ENCODE measurements at places on chromosomes 7 and 10.

DNA sequence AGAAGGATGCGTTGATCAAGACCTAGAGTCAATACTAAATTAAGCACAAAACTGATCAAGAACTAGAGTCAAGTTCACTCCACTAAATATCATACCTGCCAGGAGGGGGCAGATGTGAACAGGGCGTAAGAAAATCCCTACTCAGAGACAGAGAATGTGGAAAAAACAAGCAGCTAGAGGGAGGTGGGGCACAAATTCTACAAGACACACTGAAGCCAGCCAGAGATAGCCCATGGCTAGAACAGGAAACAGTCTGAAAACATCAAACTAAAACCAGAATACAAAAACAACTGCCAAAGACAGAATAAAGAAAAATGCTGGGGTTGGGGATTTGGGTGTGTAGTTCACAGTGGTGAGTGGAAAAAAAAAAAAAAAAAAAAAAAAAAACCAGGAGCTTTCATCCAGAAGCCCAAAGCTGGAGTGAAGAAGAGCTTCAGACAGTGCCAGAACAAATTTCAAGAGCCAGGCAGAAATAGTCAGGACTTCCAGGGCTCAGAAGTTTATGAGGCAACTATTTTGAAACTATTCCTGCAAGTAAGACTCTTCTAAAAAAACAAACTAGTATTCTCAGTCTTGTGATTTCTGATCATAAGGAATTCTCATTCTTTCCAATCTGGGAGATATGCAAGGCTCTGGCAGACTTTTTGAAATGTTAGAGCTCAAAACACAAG is 118.3 kb downstream of the CCDC71L start:
- DNase-seq, result no peak

GRCh38 chr10:83592337-83592935 is 546.9 kb upstream of the GHITM start:
- DNase-seq, result no peak

DNA sequence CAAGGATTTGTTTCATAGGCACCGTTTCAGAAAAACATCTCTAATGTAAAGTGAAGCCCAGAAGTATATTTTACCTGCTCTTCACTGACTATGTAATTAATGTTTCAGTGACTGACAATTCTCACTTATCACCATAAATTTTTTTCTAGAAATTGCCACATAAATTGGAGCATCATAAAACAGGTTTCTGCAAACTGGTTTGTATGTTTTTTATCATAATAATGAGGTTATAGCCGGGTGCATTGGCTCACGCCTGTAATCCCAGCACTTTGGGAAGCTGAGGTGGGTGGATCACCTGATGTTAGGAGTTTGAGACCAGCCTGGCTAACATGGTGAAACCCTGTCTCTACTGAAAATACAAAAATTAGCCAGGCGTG is 39.4 kb downstream of the SYPL1 start:
- no peak for DNase-seq

DNA sequence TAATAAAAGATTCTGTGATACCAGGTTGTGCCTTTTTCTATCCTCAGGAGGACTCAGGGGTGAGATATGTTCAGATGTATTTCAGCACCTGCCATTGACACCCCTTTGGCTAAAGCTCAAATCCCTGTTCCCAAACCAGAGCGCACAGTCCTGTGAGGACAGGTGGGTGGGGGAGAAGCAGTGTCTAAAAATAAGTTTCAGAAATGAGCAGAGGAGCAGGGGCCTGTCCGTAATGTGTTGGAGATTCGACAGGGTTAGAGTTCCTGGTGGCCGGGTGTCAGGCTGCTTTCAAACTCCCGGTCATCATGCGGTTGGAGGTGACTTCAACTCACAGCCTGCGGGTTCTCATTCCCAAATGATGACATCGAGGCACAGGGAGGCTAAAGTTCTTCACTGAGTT is 211.5 kb downstream of the KLF6 start:
- DNase-seq, result no peak

DNA sequence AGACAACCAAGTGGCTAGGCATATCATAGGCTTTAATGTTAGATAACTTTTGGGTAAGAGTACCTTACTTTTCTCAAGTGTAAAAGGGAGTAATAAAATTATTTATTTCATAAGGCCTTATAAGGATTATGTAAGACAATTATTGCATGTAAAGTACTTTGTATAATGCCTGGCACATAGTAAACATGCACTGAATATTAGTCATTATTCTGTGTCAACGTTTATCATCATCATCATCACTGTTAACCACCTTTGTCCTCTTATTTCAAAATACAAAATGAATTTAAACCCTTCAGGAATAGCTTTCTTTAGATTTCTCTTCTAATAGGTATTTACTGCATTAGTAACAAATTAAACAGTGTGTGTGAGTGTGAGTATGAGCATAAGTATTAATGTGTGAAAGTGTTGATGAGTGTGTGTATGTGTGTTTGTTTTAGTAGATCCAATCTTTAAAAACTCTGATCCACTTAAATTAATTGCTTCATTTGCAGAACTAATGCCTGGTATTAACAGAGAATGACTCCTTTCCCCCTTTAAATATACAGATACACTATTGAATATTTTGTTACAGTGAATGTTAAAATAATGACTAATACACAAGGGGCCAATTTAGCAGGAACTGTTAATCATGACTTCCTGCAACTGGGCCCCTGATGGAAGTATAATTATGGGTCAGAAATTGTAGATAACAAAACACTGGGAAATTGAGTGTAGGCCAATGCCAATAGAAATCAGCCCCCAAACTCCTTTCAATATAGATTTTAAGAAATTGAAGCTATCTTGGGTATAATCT is 213.3 kb upstream of the FZD8 start:
- no peak for DNase-seq

- DNase-seq, result no peak
Measured at GRCh38 chr10:6953271-6953801, 373.3 kb upstream of the PRKCQ start.

- DNase-seq, result no peak
Measured at GRCh38 chr10:368579-369220, 233.4 kb downstream of the ZMYND11 start.

- DNase-seq, result no peak
Measured at GRCh38 chr7:130288829-130289228, 4.1 kb upstream of the CPA4 start.

DNA sequence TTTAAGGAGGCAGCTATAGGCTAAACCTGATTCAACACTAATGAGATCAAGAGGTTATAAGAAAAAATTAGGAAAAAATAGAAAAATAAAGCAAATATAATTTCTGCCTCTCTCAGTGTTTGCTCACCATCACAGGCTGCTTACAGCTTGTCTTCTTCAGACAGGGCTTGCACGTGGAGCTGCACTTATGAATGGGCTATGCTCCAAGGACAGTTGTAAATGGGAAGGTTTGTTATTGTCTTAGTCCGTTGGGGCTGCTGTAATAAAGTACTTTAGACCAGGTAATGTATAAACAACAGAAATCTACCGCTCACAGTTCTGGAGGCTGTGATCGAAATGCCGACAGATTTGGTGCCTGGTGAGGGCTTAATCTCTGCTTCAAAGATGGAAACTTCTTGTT is 219.8 kb downstream of the NEBL start:
- no peak for DNase-seq

GRCh38 chr7:100465702-100466311 is 1.7 kb upstream of the SPACDR start:
- no peak for DNase-seq

DNA sequence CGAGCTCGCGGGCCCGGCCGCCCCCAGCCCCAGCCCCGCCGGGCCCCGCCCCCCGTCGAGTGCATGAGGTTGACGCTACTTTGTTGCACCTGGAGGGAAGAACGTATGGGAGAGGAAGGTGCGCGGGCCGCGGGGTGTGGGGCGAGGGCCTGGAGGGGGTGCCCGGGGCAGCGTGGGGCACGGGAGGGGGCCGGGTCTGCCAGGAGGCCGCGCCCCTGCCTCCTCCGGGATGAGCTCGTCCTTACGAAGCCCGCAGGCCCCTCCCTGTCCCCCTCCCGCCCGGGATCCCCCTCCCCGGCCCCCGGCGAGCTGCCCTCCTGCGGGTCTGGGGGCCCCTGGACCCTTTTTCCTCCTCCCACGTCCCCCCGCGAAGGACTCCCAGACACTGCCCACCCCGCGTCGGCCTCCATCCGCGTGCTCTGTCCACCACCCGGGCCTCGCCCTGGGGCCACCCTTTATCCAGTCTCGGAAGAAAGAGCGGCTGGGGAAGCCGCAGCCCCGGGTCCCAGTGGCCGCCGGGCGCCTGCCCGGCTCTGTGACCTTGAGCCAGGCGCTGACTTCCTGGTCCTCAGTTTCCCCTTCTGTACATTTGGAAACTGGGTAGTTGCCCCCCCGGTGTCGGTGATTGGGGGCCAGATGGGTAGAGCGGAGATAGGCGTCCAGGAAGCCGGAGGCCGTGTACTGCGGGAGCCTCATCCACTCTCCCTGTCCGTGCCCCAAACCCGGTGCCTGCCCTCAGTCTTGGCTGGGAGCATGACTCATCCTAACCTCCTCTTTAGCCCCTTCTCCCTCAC is 521 bp downstream of the LIMK1 start:
- peak; percentile 15 for DNase-seq

DNA sequence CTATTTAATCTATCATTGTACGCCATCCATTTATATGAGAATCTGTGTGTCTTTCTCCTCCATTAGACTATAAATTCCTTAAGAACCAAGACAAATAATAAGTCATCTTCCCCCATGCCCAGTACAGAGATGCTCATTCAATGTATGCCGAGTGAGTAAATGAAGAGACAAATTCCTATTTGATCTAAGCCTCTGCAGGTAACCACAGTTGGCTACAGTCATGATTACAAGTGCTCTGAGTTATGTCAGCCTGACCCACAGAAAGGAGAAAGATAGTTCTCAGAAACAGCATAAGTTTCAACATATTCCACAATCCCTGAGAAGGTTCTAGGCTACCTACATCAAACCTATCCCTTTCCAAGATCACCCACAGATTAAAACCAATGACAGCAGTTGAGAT is 46.1 kb downstream of the MPP7 start:
- no peak for DNase-seq

- no peak for DNase-seq
Measured at GRCh38 chr7:2632733-2633537, 1.1 kb downstream of the TTYH3 start.

DNA sequence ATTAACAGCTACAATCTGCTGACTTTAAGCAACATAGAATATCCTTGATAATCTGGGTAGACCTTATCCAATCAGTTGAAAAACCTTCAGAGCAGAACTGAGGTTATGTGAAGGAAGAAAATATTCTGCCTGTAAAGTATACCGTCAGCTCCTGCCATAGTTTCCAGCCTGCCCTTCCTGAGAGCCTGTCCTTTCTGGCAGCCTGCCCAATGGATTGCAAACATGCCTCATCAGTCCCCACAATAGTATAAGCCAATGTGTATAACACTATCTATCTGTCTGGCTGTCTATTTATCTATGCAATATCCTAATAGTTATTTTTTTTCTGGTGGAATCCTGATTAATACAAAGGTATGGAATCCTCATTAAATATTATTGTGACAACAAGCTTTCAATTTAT is 489.2 kb upstream of the KCND2 start:
- DNase-seq, result no peak

GRCh38 chr7:15920953-15921352 is 234.5 kb upstream of the MEOX2 start:
- no peak for DNase-seq

GRCh38 chr10:44300666-44301649 is 83.9 kb downstream of the CXCL12 start:
- no peak for DNase-seq

Data from CD4-positive, alpha-beta T cell (primary cell).